IMR-90 (cell line): ENCODE measurements at places on chromosomes 11 and 22. TPM values are rescaled to one million over a fixed set of nuclear protein-coding genes. Genes with fewer than 3 reads are reported as not detected.

Gene GTSE1
- 5.8 and 5.9 TPM in 2 replicates for total RNA-seq

Gene CALCA
- not detected in 2 replicates for total RNA-seq

Gene RAB38
- 6.4 and 6.5 TPM in 2 replicates for total RNA-seq

Gene NPAS4
- under 0.01 TPM in 1 of 2 replicates, not detected in the other for total RNA-seq

Gene ROM1
- total RNA-seq, result 2.2 TPM in 2 replicates

Gene OR52I1
- total RNA-seq, result not detected in 2 replicates

Gene SHISA8
- not detected in 2 replicates for total RNA-seq

Gene WT1
- total RNA-seq, result not detected in 2 replicates

Gene LTBP3
- total RNA-seq, result 6.6 and 8.3 TPM in 2 replicates

Gene CCDC116
- under 0.01 TPM in 1 of 2 replicates, not detected in the other for total RNA-seq

Gene PLAAT4
- 0.18 TPM in 1 of 2 replicates, not detected in the other for total RNA-seq

Gene LGALS12
- total RNA-seq, result not detected in 2 replicates

Gene RASSF10
- total RNA-seq, result not detected in 2 replicates

Gene BLID
- 25.8 and 30.8 TPM in 2 replicates for total RNA-seq

Gene BRSK2
- total RNA-seq, result under 0.01 and 0.18 TPM in 2 replicates

Gene OR8G1
- not detected in 2 replicates for total RNA-seq

Gene PAMR1
- 65.5 and 80.7 TPM in 2 replicates for total RNA-seq
